ENCODE measurements at places on chromosomes 5 and 9.

DNA sequence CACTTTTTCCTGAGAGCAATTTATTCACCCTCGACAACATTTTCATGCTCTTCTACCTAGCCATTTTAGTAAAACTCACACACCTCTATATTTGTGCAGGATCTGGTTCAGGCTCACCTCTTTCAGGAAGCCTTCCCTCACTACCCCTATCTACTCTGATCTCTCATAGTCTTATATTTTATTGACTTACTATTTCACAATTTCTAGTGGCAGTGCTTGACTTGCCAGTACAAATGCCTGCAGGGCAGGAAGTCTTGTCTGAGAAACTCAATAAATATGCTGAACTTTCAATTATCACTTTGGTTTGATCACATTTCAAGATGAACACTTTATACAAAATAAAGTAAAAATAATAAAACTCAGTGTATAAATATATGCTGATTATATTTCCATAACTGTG lies 226.8 kb downstream of the CETN3 start:
- DNase-seq, result no peak

DNA sequence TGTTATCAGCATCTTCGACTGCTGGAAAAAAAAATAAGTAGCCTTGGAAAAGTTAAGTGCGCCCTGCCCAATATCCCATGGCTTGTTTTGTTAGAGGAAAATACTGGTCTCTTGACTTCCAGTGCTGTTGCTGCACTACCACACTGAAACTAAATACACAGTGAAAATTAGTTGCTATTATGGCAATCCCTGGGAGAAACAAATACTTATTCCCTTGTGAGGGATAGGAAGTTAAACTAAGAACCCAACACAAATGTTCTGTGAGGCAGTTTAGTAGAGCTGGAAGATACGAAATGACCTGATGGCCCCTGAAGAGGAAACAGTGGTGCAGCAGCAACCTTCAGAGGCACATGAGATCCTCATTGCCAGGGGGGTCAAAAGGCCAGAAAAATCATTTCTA lies 164.0 kb downstream of the ARL15 start:
- no peak for DNase-seq

GRCh38 chr5:76403766-76404222 lies 709 bp downstream of the IQGAP2 start:
- no peak for DNase-seq

DNA sequence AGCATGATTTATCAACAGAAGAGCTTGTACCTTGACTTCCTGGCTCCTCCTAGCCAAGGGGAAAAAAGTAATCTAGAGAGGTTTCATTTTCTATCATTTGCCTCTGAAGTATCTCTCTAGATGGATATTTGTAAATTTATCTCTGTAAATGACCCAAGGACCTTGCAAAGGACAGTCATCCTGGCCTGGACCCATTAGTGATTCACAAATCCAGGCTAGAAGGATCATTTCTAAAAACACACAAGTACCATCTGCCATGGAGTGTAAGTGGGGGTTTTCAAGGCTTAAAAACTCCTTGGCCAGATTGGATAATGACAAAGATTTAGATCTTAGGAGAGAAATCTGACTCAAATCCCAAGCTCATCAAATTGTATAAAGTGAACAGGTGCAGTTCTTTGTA lies 8.1 kb downstream of the TTC23L start:
- DNase-seq, result no peak

DNA sequence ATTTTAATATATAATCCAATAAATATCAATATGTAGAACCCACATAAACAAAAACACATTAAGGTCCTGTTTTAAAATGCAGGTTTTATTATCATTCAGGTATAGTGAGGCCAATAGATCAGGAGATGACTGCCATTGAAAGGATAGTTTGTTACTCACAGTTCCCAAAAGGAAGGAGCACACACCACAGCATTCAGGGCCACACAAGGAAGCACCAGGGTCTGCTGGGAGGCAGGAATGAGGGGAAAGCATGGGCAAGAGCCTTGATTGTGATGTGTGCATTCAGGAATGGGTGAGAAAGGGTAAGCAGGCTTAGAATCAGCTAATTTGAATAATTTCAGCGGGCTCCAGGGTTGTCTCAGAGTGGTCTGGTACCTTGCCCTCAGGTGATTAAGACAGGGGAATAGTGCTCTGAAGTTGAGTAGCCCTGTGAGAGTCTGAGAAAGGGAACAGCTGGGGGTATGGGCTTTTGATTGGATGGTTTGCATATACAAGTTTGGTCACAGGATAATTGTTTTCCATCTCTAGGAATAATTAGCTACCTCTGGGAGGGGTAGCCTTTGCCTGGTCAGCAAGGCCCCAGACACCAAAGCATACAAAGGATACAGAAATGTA lies 19.8 kb upstream of the OTULIN start:
- DNase-seq, result no peak

DNA sequence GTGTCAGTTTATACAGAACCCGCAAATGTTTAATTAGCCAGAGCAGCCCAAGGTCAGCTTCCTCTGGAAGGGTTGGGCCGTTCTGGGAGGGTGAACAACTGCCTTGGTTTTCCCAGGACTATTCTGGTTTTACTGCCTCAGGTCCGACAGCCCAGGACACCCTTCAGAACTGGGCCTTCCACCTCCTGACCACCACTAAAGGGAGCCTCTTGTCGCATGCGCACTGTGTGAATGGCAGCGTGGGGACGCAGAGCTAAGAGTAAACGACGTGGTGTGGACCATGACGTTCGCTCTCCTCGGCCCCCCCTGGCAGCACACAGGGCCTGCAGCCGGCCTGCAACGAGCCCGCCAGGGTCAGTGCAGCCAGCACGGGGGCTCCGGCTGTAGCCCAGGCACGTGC lies 214.9 kb downstream of the FANCC start:
- no peak for DNase-seq

GRCh38 chr5:139767960-139768359 lies 27.6 kb upstream of the PSD2 start:
- no peak for DNase-seq

- DNase-seq, result no peak
Measured at GRCh38 chr5:176646049-176646706, 1.1 kb upstream of the TSPAN17 start.

- no peak for DNase-seq
Measured at GRCh38 chr9:68698943-68699509, 6.0 kb upstream of the PIP5K1B start.

GRCh38 chr5:150297934-150298595 lies 4.6 kb downstream of the ARSI start:
- DNase-seq, result no peak

DNA sequence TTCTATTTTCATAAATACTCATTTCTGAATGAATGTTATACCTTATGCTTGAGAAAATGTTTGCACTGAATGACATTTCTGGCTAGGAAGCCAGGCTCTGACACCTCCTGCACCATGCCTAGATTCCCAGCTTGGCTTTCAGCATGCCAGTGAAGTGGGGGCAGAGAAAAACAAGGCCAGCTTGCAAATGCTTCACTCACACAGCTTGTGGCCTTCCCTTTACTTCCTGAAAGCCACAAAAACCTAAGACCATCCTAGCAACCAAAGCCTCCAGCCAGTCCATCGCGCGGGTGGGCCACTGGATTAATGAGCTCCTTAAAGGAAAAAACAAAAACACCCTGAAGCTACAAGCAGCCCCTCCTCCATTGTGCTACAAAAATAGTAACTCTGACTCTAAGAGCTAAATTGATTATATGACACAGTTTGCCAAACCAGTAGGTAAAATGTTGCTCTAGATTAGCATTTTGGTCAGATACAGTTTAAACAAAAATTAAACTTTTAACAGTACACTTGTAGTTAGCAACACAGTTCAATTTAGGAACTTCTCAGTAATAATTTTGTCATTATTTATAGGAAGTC lies 159.9 kb downstream of the TSSK1B start:
- no peak for DNase-seq

DNA sequence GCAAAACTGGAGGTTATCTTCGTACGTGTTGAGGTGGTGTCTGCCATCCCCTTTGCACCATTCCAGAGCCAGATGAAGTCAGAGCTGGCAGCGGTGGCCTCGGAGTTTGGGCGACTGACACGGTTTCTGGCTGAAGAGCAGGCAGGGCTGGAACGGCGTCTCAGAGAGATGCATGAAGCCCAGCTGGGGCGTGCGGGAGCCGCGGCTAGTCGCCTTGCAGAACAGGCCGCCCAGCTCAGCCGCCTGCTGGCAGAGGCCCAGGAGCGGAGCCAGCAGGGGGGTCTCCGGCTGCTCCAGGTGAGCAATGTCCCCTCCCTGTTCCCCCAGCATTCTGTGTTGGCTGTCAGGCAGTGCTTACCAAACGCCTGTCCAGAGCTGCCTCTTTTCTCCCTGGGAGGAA lies 9.5 kb downstream of the TRIM41 start:
- DNase-seq, result no peak

GRCh38 chr9:112075009-112075378 lies 100.1 kb downstream of the SUSD1 start:
- no peak for DNase-seq

DNA sequence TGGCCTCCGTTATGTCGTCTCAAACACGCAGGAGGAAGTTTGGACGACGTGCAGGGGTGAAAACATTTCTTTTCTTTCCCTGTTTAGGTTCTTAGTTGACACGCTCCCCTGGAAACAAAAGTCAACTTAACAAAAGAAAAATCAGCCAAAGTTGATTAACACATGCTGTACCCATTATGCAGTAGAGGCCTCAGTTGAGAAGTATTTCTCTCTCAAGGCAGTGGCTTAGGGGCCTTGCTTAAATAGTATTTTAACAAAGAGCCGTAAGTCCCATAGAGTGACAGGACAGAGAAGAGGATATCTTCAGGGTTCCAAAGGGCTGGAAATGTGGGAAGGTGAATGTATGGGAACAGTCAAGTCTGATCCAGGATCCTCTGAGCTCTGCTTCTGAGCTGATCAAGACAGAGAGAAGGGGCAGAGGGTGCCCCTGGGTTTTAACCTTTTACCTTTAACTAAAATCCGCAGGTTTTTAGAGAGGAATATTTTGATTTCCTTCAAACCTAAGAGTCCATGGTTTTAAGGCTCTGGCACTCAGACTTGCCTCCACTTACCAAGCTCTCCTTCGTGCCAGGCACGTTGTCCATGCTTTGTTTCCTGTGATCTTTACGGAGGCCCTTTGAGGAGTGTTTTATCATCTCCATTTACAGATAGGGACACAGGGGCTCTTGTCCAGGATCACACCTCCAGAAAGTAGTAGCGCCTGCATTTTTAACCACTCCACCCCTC lies 629 bp upstream of the CD74 start:
- DNase-seq, result no peak

- no peak for DNase-seq
Measured at GRCh38 chr5:149079883-149080282, 17.0 kb upstream of the SH3TC2 start.

DNA sequence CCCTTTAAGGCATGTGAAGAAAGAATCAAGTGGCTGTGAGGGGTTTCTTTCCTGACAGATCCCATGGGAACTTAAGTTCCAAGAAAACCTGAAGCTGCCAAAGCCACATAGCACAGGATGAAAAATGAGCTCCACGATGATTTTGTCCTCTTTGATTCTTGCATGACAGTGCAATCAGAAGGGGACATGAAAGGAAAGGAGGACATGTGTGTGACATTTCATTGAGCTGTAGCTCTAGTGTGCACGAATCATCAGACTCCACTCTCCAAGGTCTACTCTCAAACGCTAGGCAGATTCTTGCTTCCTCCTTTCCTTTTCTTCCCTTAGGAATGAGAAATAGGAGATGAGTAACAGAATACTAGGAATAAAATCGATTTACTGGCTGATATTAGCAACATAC lies 142.0 kb downstream of the ZNF608 start:
- no peak for DNase-seq

GRCh38 chr9:84710701-84711397 lies 41.3 kb downstream of the NTRK2 start:
- no peak for DNase-seq

DNA sequence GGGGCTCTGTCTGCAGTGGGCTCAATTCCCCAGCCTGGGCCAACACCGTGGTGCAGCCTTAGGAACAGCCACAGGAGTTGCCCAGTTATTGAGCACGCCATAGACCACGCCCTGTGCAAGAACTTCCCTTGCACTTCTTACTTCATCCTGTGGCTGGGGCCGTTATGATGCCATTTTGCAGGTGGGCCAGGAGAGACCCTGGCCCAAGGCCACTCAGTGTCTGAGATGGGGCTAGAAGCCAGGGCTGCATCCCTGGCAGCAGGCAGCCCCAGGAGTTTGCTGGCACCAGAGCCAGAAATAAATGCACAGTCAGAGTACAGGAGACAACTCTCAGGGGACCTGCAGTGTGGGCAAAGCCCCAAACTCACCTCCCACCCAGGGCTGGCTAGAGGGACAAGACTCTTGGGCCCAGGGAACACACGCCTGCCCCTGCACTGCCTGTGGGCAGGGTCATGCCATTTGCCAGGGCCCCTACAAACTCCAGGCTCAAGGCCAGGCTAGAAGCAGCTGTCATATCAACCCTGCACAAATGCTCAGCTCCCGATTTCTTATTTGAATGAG lies 6.7 kb downstream of the CORO2A start:
- no peak for DNase-seq

GRCh38 chr5:104126980-104127379 lies 564.4 kb upstream of the NUDT12 start:
- no peak for DNase-seq

- no peak for DNase-seq
Measured at GRCh38 chr5:43000111-43000840, 39.8 kb downstream of the ANXA2R start.

DNA sequence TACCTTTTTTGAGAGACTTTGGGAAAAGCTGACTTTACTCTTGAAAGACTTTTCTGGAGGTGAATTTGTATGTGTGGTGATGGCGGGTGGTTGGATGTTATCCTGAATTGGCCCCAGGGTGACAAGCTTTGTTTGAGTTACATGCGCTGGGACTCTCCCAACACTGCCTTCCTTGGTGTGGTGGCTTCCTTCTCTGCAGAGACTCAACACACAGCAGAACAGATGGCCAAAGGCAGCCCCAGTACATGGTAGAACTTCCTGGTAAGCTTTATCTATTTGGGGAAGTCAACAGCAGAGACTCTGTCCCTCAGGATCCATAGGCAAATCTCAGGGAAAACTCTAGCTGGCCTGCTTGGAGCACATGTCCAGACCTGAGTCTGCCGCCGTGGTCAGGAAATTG lies 18.1 kb downstream of the C1QTNF2 start:
- DNase-seq, result no peak

Measured in right renal pelvis (tissue), 4 donors.